ENCODE measurements at places on chromosomes 2 and 18.
A peak's percentile ranks its signal among the peaks of the same experiment; 100 is the strongest.

DNA sequence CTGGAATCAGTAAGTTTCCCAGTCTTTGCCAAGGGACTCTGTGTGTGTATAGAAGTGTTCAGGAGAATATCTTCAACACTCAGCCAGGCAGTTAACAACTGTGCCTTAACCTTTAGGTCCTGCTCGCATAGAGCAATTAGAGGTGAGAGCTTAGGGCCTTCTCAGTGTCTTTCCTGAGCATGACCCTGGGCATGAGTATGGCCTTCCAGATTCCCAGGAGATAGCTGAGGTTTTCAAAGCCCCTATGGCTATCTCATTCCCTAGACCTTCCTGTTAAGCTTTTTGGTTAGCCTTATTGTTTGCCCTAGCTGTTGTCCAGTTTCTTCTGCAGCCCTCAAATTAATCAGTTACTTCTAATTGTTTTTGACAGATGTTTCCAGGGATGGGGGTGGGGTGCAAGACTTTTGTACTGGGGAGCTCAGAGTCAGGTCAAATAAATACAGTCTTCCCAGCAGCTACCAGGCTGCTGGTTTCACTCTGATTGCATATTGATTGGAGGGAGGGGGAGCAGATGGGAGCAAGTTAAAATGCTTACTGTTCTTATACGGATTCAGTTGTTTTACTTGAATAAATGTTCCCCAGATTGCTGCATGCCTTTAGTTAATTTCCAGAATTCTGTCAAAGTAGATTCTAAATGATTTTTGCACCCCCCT, 23.1 kb downstream of the PDK1 start:
- no peak for DNase-seq

GRCh38 chr18:75267643-75268363, 57.2 kb downstream of the TSHZ1 start:
- peak; percentile 38 for DNase-seq

GRCh38 chr2:106997204-106997603, 111.2 kb upstream of the ST6GAL2 start:
- no peak for DNase-seq

DNA sequence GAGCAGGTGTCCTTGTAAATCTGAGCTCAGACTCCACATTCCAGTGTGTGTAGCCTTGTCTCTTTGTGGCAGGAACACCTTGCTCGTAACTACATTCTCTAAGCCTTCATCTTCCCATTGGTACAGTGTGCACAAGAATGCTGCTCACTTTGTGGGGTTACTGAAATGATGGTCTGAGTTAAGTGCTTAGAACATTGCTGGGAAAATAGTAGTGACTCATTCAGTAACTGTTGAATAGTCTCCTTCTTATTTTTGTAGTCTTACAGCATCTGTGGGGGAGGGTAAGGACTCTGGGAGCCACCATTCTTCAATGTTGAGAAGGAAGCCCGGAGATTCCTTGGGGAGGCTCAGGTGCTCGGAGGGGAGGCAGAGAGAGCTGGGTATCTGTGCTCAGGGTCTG, 236.0 kb upstream of the HDAC4 start:
- no peak for DNase-seq

- DNase-seq: no peak
These were observed 26.2 kb downstream of the CNOT11 start for GRCh38 chr2:101278925-101279324.

GRCh38 chr2:101644842-101645383, 52.6 kb upstream of the MAP4K4 start:
- no peak for DNase-seq

DNA sequence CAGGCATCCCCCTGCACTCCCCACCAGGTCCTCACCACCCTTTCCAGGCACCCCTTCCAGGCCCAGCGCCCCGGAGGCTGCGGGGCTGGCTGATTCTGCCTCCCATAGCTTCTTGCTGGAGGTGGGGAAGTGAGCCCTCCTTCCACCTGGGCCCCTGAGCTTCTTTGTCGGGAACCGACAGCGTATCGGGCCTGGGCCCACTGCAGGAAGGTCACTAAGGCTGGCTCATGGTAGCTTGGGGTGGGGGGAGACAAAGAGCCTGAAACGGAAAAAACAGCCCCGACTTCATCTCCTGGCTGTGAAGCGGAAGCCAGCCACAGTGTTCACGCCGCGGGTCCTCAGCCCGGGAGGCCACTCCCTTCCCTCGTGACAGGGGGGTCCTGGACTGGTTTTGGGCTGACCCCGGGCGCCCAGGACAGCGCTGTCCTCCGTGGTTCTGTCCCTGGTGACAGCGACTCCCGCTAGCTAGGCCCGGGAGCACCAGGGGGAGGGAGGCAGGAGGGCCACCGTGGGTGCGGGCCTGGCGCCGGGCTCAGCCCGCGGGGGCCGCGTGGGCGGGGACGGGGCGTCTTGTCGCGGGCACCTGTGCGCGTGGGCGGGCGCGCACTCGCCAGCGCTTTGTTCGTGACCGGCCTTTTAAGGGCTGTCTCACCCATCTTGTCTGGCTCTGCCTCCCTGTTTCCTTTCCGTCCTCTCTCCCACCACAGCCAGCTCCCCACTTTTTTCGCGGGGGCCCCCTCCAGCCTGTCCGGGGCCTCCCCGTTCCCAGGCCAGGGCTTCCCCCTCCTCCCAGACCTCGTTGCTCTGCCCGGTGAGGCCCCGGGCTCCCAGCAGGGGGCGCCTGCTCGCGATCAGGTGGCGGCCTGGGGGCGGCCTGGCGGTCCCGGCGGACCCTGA, 64.9 kb downstream of the DNMT3A start:
- peak; percentile 63 for DNase-seq

- DNase-seq: no peak
These were observed 946 bp upstream of the AGAP1 start for GRCh38 chr2:235492850-235493344.

DNA sequence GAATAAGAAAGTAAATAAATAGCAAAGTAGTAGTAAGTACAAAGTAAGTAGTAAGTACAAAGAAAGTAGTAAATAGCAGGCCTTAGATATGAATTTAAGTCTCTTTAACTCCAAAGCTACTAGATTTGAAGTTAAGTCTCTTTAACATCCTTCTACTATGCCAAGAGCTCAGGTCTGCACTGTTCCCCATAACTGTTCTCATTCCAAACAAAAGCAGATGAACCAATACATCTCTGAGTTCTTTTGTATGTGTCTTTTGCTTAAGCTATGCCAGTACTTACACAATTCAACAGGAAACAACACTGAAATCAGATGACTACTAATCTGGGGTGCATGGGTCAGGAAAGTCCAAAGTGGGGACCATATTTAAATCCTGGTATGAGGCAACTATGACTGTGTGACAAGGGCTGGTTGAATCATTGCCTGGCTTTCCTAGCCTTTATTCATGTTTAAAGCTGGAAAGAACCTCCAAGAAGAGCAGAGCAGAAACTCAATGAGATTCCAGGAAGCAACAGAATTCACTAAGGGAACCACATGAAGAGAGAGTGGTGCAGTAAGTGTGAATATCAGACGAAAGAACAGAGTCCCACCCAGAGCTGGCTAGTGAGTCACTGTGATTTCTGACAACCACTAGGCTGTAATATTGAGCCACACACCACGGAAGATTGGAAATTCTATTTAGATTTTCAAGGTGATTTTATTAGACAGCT, 51.0 kb upstream of the CYP26B1 start:
- peak; percentile 47 for DNase-seq

GRCh38 chr2:88318956-88319330, 133.6 kb downstream of the FOXI3 start:
- no peak for DNase-seq

GRCh38 chr2:46495231-46496030, 16.1 kb downstream of the TMEM247 start:
- DNase-seq: no peak

DNA sequence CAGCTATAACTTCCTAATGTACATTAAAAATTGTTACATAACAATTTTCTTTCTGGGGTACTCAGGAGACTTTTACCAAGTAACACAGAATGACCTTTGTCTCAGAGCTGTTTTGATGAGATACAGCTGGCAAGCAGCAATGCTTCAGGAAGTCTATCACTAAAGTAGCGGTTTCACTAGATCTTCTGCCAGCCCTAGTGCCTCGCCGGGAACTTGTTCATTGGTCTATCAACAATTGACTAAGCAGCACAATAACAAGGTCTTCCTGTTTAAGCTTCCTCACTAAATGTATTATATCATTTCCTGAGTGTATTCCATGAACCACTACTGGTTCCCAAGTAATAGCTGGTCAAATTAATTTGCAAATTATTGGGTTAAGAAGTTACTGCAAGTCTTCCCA, 69.2 kb downstream of the TRIP12 start:
- DNase-seq: no peak

GRCh38 chr18:54765636-54766375, 62.5 kb upstream of the RAB27B start:
- DNase-seq: no peak

DNA sequence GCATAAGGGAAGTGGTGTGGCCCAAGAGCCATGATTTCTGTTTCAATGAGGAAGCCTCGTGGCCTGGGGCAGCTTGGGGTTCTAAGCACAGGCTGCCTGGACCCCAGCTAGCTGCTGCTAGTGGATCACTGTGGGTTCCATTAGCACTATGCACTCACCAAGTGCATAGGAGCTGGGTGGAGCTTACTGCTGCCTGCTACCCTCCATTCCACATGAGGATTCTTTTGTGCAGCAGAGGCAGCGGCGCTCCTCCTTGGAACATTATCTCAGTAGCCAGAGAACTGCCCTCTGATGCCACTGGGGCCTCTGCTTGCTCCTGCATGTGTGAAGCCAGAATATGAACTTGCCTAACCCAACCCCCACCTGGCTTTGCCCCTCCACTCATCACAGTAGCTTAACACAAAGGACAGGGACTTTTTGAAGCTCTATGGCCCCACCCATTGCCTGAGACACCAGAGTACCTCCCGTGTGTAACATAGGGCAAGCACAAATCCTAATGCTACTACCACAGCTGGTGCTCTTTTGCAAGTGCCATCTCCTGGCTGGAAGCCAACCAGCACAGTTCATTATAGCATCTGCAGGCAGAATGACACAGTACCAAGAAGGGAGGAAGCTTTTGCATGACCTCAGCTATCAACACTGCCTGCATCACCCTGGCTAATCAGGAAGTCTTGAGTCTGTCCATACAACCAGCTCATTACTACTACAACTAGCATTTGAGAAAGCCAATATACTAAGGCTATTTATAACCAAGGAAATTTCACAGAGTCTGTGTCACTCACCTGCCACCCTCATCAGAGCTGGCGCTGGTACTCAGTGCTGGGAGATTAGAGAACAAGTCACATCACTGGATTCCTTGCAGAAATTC, 297.0 kb upstream of the GULP1 start:
- DNase-seq: no peak

GRCh38 chr2:239086325-239087020, 238.6 kb downstream of the TWIST2 start:
- no peak for DNase-seq

DNA sequence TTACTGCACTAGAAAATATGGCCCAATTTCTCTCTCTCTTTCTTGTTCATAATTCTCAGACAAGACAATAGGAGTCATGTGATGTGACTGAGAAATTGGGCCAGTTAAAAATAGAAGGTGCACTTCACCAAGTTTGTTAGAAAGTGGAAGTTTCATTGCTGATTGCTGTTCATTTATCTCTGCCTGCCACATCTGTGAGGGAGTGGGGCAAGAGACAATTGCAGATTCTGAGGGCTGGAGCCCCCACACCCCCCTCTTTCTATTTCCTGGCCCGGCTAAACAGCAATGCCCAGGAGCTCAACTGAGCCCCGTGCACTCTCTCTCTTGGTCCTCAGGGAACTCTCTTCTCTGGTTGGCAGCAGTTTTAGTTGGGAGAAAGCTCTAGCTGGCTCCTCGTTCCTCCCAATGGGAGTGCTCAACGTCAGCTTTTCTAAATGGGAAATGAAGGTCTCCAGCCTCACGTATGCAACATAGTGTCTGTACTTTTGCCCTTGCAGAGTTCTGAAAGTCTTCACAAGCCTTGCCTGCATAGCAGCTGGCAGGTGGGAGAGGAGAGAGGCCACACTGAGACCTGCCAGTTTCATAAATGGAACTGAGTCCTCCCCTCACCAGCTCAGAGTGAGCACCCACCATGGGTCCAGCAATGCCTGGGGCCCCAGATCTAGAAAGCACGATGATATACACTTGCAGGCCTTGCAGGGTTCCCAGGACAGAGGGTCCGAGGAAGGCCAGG, 115.7 kb downstream of the MYCN start:
- DNase-seq: no peak

GRCh38 chr2:236731767-236732580, 162.3 kb downstream of the ACKR3 start:
- DNase-seq: no peak

- no peak for DNase-seq
These were observed 64.5 kb downstream of the TWIST2 start for GRCh38 chr2:238912228-238912915.

- DNase-seq: no peak
These were observed 27.9 kb downstream of the RRM2 start for GRCh38 chr2:10150436-10150835.

GRCh38 chr2:15753811-15754702, 162.4 kb downstream of the DDX1 start:
- DNase-seq: no peak

- DNase-seq: no peak
These were observed 74.8 kb upstream of the TNP1 start for GRCh38 chr2:216934623-216935022.

DNA sequence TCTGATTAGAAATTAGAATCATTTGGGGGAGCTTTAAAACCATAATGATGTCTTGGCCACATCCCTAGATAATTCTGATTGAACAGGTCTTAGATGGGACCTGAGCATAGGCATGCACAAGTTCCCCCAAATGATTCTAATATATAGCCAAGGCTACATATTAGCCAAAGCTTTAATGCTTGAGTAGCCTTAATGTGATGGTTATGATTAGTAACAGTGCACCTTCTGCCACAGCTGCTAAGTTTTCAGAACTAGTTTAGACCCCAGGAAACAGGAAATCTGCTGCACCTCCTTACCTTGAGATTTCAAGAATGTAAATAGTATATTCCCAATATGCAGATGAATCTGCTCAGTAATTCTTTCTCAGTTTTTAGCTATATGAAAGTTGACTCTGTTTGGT, 119.8 kb downstream of the PTPN4 start:
- no peak for DNase-seq

GRCh38 chr2:134582547-134582899, 136.3 kb downstream of the TMEM163 start:
- DNase-seq: no peak

- DNase-seq: no peak
These were observed 677.1 kb upstream of the DDX18 start for GRCh38 chr2:117137371-117137770.

DNA sequence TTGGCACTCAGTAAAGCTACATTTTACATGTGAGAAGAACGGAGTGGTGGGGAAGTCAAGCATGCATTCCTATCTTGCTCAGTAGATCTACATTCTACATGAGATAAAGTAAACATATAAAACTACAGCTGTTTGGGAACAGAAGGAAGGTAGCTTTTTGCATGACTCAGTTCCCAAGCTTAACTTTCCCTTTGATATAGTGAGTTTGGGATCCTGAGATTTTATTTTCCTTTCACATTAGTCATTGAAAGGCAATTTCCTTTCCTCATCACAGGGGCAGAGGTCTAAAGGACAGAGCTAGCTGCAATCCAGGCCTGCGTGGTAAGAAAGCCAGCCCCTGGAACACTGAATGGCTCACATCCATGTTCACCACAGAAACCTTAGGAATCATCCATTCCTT, 257.2 kb downstream of the SRBD1 start:
- no peak for DNase-seq

- no peak for DNase-seq
These were observed 176.8 kb downstream of the ZNF407 start for GRCh38 chr18:74774486-74774885.

Measured in CD14-positive monocyte (primary cell).